Activated CD4-positive, alpha-beta T cell treated with anti-CD3 and anti-CD28 coated beads, Interleukin-2, amount 50 U/mL, for 16 hours (primary cell): ENCODE measurements at places on chromosomes 7 and 10.

GRCh38 chr10:22464966-22465629, 119.8 kb downstream of the SPAG6 start:
- no peak for DNase-seq

GRCh38 chr7:138900035-138900828, 81.0 kb downstream of the KIAA1549 start:
- DNase-seq: no peak

- no peak for DNase-seq
Measured at GRCh38 chr10:1256432-1256725, 200.2 kb downstream of the WDR37 start.

DNA sequence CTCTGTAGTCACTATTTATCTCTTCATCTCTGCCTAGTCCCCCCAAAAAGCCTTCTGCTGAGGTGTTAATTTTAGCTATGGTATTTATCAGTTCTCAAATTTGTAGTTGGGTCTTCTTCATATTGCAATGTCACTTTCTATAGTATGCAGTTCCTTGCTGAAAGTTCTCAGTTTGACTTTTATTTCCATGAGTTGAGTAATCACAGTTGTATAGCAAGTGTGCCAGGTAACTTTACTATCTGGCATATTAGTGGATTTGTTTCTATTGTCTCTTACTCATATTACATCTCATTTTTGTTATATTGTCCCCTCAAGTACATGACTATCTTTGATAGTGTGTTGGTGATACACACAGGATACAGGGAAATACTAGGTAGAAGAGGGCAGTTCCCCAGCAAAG, 152.8 kb downstream of the CUBN start:
- peak; percentile 76 for DNase-seq

GRCh38 chr10:114491933-114492332, 87.6 kb upstream of the AFAP1L2 start:
- DNase-seq: no peak

DNA sequence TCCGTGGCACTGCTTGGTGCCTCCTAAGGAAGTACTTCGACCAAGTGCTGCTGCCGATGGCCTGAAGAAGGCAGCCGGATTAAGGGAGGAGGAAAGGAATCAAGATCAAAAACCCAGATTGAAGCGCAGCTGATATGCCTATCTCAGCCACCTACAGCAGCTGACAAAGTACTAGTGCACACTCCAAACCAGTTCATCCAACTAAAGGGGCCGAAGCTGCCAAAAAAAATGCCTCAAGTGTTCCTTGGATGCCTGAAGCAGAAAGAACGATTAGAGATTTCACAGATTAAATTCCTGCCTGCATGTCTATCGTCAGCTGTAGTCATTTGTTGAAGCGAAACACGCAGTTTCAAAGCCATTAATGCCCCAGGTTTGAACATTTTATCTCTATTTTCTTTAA, 65.7 kb downstream of the TNRC18 start:
- DNase-seq: no peak

- DNase-seq: peak; percentile 76
Measured at GRCh38 chr10:124403548-124403947, 15.2 kb downstream of the OAT start.

- no peak for DNase-seq
Measured at GRCh38 chr10:17703706-17704105, 48.3 kb upstream of the TMEM236 start.

DNA sequence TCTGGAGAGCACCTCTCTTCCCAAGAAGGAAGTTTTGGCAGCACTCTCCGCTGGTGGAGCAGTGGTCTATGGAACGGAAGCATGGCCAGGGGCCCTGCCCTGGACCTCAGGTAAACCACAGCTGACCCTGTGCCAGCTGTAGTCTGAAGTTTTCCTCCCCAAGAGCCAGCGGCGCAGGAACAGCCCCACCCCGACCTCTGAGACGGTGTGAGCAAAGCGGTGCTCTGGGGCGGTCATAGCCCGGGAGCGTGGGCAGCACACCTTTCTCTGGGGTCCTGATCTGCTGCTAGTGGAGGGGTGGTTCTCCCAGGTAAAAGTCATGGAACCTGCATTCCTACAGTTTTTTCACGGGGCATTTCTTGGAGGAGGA, 52.6 kb downstream of the TSPAN15 start:
- no peak for DNase-seq
